Stimulated activated CD8-positive, alpha-beta memory T cell treated with anti-CD3 and anti-CD28 coated beads, Interleukin-4, amount 100 ng/mL, for 1 hour (primary cell): ENCODE measurements at places on chromosomes 2 and 18.

DNA sequence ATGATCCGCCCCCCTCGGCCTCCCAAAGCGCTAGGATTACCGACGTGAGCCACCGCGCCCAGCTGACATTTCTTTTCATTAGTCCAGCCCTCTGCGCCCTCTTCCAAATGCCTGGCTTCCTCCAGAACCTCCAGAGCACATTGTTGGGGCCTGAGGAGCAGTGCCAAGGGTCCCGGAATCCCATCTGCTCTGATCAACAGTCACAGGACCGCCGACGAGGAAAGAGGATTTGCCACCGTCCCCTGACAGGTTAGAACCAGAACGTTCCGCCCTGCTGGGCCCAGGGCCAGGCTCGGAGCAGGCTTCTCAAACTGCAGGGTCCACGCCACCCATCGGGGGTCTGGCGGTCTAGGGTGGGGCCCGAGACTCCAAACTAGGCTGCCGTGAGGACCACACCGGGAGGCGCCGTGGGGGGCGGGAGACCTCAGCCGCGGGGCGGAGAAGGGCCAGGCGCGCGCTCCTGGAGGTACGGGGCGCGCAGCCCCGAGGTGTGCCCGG lies 36.9 kb upstream of the ITM2C start:
- no peak for DNase-seq

DNA sequence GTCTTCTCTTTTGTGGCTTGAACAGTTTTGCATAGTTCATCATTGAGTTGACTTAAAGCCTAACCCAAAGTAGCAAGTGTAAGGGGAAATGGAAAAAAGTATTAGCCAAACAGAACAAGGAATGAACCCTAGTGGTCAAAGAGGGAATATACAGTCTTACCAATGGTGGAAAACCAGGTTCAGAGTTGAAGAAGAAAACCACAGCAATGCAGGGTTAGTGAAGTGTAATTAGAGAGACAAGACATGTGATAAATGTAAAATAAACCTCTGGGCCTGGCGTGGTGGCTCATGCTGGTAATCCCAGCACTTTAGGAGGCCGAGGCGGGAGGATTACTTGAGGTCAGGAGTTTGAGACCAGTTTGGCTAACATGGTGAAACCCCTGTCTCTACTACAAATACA lies 2.4 kb downstream of the TTN start:
- DNase-seq, result no peak

GRCh38 chr2:159297042-159297707 lies 10.7 kb upstream of the WDSUB1 start:
- no peak for DNase-seq

DNA sequence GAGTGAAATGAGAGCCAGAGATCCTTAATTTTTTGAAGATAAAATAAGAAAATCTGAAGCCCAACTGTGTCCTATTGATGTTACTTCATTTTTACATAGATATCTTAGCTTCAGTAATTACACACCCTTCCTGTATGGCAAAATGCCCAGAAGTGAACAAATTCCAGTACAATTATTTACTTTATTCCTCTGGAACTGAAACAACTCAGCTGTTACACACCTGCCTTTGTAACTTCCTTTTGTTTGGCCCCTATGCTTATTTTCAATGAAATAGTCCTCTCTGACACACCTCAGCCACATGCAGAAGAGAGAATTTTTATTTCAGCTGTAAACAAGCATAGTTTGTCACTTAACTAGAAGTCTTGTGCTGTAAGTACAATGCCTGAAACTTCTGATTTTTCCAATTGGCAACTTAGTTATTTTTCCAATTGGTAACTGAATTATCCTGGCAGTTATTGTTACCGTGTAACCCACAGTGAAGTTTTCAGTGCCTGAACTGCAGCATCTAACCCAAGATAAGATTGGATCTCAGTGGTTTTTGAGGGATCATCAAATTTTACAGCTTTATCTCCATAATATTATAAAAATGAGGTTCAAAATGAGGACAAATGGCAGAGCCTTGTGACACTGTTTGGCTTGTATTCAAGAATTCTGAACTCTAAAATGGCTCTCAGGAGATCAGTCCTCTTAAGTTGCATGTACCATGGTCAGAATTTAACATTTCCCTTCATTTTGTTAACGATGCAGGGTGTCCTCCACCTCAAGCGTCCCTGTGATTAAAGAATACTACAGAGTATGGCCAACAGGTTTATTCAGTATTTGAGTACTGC lies 82.6 kb downstream of the PKP4 start:
- no peak for DNase-seq

DNA sequence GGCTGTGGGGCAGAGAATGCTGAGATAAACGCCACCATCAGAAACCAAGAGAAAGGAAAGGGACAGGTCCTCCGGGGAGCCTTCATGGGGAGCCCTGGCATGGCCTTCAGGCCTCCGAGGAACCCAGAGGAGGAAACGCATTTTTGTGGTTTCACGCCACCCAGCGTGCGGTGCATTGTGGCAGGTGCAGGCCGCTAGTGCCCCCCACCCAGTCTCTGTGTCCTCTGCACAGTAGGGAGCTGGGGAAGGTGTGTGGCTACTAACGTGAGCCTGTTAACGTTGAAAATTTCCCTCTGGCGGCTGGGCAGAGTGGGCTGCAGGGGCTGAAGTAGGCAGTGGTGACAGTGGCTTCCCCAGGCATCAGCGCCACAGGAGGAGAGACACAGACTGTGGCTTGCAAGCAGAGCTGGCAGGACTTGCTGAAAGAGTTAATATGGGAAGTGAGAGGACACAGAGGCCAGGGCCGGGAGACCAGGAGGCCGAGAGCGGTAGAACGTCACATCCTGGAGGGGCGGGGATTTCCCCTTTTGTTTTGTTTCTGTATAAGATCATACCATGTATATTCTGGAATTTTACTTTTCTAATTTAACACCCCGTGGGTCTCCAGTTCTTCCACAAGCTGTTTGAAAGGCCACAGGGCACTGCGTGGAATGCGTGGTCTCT lies 166.9 kb downstream of the GBX2 start:
- DNase-seq, result no peak

DNA sequence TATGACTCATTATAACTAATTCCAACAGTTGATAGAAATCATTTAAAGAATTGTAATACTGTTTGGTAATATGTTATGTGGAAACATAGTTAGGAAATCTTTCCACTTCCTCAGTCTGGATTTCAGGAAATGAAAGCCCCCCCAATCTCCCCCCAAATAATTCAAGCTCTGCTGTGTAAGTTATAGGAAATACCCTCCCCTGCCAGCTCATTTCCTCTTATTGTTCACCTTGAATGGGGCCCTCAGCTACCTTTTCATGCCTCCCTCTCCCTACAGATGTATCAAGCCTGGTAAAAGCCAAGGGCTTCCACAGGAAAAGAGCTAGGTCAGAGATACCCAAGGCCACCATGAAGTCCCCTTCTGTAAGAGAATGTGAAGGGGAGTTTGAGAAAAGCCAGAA lies 155.5 kb downstream of the CNTNAP5 start:
- DNase-seq, result no peak

DNA sequence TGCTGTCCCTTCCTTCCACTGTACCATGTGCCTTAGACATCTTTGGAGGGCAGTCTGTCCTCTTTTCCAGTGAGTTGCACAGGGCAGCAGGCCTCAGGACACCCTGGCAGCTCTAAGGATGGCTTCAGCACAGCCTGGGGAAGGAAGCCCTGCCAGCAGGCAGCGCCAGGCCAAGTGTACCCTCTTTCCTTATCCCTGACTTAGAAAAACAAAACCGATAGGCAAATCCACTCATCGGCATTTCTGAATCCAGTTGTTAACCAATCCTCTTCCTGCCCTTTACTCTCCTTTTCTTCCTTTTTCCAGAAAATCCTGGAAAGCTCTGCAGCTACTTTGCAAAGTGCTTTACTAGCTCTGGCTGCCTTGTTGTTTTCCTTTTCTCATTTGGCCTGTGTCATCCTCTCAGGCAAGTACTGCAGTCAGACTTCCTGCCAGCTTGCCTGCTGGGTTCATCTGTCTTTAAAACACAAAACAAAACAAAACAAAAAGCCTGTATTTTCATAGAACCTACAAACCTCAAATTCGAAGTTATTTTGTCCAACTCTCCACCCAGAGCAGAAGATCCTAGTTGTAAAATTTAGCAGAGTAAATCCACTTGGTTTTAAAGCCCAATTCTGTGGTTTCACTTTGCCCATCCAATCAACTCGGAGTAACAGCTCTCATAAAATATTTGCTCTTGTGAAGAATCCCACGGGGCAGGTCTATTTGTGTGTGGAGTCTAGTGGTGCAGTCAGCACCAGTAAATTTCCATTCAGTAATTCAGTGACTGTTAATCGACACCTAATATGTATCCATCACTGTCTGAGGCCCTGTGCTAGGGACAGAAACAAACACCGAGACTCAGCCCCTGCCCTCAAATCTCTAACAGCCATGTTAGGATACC lies 45.2 kb downstream of the PCBP1 start:
- DNase-seq, result no peak

GRCh38 chr2:97996679-97997078 lies 931 bp upstream of the TMEM131 start:
- no peak for DNase-seq

GRCh38 chr18:58697146-58697545 lies 25.9 kb downstream of the MALT1 start:
- no peak for DNase-seq

- no peak for DNase-seq
These were observed 5.1 kb upstream of the ADAM23 start for GRCh38 chr2:206438196-206438724.

GRCh38 chr2:139237023-139237422 lies 456.8 kb upstream of the NXPH2 start:
- DNase-seq, result no peak

- DNase-seq, result no peak
These were observed 71.4 kb upstream of the NOSTRIN start for GRCh38 chr2:168731002-168731401.

GRCh38 chr2:233953087-233953801 lies 36.1 kb downstream of the TRPM8 start:
- no peak for DNase-seq

- no peak for DNase-seq
These were observed 50.5 kb downstream of the DHRS9 start for GRCh38 chr2:169119851-169120250.

DNA sequence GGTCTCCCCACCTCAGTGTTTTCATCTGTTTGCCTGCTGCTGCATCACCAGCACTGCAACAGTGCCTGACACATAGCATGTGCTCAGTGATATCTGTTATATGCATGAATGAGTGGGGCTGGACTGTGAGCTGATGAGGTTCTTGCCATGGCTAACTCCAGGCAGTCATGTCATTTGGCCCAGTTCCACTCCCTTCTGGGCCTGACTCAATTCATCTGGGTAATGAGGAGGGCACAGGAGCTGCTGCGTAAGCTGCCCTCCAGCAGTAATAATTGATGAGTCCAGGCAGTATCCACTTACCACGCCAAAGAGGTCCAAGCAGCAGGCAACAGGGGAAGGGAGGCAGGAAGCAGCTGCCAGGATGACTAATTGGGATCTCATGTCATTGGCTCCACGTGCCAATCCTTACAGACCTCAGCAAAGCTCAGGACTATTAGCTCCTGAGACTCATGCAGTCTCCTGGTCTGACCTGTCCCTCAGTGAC lies 34.1 kb upstream of the MAT2A start:
- DNase-seq, result no peak

- no peak for DNase-seq
These were observed 7.2 kb upstream of the GPC1 start for GRCh38 chr2:240428245-240428644.

DNA sequence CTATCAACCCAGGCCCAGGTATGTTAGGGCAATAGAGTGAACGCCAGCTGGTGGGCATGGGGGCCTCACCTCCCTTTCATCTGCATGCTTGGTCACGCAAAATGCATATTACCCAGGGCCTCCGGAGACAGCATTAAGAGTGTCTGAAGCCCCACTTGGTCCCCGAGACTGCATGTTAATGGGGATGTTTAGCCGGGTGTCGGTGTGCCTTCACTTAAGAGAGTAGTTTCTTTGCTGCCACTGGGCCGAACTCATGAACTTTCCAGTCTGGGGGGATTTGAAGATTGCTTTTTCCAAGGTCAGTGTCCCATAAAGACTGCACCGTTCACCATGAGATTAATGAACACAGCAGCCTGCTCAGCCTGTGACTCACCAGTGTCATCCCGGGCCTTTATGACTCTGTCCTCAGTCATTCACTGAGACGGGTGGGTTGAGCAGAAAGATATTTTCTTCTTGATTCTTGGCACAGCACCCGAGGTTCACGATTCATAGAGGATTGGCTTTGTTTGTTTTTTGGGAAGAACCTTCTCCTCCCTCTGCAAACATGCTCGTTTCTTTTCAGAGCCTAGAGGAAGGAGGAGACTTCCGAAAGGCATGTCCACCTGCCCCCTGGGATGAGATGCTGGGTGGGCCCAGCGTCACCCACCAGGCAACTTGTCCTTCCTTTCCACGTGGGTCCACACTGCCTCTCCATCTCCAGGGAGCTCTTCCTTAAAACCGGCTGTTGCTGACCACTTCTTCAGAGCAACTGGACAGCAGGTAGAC lies 199.1 kb downstream of the GLI2 start:
- DNase-seq, result no peak

GRCh38 chr18:56900195-56901094 lies 246.4 kb upstream of the BOD1L2 start:
- no peak for DNase-seq

GRCh38 chr2:159807183-159808031 lies 9.4 kb upstream of the CD302 start:
- DNase-seq, result no peak

DNA sequence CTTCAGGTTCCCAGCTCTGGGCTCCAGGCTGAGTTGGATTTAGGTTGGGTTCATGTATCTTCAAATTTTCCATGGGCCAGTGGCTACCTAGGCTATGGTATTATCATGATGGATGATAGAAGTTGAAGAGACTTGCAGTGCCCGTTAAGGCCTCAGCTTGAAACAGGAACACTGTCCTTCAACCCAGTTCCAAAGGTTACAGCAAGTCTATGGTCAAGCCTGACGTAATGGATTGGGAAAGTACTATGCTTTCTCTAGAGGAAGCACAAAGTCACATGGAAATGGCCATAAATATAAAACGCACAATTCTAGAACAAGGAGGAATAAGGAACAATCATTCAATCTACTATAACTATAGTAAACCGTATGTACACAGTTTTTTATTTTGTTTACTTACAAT lies 593.2 kb downstream of the ZEB2 start:
- DNase-seq, result no peak

DNA sequence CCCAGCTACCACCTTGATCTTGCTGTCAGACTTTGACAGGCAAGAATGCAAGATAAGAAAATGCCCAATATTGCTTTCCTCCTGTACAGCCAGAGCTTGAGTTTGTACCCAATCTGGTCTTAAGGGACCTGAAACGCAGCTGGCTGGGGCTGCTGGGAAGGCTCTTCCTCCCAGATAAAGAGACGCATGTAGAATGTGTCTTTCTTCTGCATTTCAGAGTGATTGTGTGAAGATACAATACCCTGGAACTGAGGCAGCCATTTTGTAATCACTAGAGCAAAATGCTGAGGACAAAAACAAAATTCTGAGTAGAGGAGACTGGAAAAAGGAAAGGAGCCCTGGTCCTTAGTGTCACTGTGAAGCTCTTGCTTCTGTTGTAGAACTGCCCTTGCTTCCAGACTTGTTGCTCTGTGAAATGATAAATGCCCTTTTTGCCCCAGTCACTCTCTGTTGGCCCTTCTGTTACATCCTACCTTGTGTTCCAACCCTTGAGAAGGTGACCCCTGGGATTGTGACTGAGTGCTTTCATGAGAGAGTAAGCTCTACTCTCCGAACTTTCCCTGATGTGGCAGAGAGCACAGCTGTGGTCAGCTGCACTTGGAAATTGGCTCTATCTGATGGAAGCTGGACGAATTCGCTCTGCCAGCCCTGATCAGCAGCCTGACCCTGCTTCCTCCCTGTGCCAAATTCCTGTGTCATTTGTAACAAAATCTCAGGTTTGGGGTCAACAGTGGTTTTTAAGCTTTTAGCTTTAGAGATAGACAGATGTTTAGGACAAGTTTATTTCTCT lies 137.4 kb upstream of the RBMS1 start:
- DNase-seq, result no peak

GRCh38 chr2:149885946-149886345 lies 298.4 kb upstream of the MMADHC start:
- DNase-seq, result no peak
